Activated CD8-positive, alpha-beta memory T cell treated with anti-CD3 and anti-CD28 coated beads for 1 hour (primary cell): ENCODE measurements at places on chromosomes 12 and 14.

- DNase-seq: no peak
Measured at GRCh38 chr14:64459405-64460136, 5.7 kb upstream of the AKAP5 start.

DNA sequence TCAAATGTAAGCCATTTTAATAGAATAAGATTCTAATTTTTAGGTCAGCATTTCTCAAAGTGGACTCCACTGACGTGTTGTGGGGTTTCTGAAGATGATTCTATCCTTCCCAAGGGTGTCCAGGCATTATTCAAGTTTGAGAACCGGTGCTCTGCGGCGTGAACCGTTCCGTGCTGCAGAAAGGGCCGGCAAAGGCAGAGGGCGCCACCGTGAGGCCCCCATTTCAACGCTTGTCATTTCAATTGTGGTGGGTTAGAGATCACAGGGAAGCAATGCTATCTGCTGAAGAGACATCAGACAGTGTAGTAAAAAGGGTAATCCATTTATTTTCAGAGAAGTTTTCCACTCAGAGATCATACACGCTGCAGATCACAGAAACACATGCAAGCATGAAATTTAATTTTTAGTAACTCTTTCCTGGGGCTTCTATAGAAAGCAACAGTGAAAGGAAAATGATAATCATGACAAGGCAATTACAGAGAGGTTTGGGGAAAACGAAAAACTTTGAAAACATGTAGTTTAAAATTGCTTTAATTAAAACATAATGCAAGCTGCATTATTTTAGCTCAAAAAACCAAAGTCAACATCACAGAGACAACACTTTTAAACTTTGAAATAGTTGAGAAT, 201.7 kb downstream of the EXOC5 start:
- no peak for DNase-seq

DNA sequence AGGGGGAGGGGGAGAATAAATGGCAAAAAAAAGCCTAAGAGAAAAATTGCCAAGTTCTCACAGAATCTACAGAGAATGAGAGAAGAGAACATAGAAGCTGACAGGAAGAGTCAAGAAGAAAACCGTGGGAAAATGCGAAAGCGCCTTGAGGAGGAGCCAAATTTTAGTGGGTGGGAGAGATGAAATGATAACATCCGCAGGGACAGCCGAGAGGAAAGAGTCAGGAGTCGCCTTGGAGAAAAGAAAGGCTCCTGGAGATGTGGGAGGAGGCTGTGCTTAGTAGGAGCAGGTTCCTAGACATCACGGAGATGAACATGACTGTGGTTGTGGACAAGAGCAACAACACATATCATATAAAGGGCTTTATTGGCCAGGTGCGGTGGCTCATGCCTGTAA, 49.4 kb downstream of the PHLDA1 start:
- DNase-seq: no peak

- no peak for DNase-seq
Measured at GRCh38 chr12:56104815-56105608, 653 bp downstream of the PA2G4 start.

DNA sequence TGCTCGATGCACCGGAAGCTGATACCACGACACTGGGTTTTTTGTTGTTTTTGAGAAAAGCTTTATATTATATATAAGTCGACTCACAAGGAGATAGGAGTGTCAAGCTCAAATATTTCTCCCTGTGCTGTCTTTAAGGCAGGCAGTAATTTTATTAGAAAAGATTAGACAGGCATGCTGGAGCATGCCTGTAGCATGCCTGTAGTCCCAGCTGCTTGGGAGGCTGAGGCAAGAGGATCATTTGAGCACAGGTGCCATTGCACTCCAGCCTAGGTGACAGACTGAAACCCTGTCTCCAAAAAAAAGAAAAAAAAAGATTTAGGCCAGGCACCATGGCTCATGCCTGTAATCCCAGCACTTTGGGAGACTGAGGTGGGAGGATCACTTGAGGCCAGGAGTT, 51.8 kb downstream of the GNS start:
- no peak for DNase-seq

- DNase-seq: no peak
Measured at GRCh38 chr12:23948291-23948690, 1.2 kb downstream of the SOX5 start.

- DNase-seq: no peak
Measured at GRCh38 chr12:108612788-108613282, 15.0 kb upstream of the TMEM119 start.

DNA sequence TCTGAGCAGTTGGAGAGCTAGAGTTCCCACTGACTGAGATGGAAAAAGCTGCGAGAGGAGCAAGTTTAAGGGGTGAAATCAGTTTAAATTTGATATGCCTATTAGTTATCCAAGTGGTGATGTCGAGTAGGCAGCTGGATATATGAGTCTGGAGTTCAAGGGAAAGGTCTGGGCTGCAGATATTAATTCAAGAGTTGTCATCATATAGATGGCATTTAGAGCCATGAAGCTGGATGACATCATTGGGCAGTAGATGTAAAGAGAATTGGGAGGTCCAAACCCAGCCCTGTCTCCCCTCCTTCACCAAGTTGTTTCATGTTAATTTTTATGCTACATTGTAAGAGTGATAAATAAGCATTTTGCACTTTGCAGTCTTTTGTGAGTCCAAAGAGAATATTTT, 898.1 kb downstream of the GALC start:
- DNase-seq: no peak

DNA sequence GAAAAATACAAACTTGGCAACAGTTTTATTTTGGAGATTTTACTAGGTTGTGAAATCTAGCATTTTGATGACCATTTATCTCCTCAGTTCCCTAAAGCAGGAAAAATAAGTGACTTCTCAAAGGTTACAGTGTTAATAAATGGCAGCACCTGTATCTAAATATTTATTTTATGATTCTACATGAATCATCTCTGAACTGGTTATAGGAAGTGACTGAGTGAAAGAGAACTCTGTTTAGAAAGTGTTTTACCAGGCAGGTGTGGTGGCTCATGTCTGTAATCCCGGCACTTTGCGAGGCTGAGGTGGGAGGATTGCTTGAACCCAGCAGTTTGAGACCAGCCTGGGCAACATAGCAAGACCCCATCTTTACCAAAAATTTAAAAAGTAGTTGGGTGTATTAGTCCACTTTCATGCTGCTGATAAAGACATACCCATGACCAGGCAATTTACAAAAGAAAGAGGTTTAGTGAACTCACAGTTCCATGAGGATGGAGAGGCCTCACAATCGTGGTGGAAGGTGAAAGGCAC, 26.3 kb downstream of the MIPOL1 start:
- no peak for DNase-seq

DNA sequence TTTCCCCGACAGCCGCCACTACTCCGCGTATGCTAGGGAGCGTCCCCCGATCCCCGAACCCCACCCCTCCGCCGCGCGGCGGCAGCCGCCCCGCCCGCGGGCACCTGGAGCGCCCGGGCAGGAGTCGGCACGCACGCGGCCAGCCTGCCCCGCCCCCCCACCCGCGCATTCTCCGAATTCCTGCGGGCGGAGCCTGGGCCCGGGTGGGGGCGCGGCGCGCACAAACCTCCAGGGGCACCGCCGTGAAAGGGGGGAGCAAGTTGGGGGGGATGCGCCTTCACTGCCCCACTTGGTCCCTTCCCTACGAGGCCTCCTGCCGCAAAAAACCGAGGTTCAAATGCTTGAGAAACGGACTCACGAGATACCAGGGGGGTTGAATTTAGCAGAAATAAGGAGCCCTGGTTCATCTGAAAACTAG, 1.7 kb downstream of the AJUBA start:
- DNase-seq: no peak

DNA sequence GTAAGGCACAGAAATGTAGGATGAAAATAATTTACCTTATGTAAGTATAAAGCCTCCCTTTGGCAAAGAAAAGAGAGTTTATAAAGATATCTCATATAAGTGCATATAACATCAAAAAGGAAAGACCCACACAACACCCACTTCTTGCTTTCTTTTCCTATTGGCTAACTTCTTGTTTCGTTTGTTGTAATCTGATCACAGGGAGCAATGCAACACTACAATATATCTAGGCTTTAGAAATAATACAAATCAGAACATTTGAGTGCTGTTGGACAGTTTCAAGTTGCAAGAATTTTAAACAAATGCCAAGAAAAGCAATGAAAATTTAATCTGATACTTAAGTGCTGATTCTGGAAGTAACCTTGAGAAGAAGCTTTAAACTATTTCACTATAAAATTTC, 1.3 kb downstream of the FGD6 start:
- DNase-seq: no peak

DNA sequence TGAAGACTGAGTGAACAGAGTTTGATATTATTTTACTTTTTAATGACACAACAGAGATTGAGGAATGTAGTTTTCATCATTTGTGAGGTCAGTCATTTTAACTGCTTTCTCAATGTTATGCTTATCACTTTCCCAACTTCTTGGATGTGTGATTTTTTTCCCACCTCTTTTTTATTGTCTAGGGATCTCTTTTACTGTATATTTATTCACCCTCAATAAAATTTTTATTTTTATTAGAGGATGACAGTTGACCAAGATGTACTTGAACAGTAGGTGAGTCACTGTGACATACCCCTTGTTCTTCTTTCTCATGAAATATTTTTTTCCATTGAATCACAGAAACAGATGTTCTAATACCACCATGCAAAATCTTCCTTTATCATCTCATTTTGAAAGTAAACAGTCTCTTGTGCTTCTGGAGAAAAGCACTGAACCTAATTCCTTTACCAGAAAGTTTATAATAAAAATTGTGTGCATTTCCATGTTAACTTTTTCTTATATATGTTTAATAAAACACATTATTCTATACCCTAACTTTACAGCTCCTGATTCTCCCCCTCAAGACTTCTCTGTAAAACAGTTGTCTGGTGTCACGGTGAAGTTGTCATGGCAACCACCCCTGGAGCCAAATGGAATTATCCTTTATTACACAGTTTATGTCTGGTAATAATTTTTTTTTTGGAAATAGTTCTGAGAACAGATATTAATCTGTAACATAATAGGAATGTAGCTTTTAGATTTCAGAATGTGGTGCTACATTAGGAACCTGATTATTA, 65.9 kb downstream of the PTPRQ start:
- DNase-seq: no peak

DNA sequence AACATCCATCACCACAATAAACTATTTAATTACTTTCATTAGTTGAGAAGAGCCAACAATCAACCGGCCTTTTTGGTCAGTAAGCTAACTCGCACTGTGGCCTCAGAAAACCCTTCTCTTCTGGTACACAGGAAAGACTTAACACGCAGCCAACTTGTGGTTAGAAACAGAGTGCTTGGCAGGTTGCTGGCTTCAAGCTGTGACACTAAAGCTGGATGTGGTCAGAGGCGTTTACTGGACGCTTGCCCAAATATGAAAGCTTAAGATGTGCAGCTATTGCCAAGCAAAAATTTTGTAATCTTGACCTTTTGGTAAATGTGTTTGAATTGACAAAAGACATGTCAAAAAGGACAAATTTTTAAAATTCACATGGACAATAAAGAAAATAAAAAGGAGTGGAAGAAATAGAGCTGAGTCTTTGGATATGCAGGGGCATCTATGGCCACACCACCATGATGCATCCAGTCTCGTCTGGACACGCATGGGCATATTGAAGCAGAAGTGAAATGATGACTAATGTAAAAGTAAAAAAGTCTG, 2.6 kb upstream of the KLRK1 start:
- no peak for DNase-seq

DNA sequence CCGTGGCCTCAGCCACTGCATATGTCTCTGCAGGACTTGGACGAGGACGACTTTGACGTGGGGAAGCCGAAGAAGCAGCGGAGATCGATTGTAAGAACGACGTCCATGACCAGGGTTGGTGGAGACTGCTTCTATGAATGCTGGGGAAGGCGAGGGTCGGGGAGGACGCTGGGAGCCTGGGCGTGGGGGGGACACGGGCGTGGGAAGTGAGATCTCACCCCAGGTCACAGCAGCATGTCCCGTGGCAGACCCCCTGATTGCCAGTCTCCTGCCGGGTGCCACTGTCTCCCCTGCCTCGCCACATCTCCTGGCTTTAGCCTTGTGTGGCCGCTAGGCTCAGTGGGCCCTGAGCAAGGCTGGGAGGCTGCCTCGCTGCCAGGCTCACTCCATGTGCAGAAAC, 29.9 kb upstream of the TEX22 start:
- DNase-seq: no peak

GRCh38 chr14:104506461-104507253, 72.9 kb upstream of the C14orf180 start:
- DNase-seq: no peak

DNA sequence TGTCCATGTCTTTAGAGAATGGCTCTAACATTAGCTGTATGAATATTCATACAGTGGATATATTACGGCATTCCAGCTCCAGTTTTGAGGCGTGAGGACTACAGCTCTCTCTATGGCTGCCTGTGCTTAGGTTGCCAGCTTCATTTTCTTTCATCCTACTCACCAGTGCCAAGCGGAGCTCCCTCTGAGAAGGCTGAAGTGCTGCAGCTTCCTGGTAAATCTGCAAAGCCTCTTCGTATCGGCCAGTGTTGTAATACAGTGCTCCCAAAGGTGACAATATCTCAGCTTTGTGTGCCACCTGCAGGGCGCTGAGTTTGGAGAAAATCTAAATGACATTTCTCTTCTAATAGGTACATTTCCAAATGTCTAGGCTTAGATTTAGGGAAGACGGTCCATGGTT, 19.8 kb upstream of the OVCH1 start:
- DNase-seq: no peak

- DNase-seq: no peak
Measured at GRCh38 chr12:124512667-124513296, 54.6 kb downstream of the NCOR2 start.

DNA sequence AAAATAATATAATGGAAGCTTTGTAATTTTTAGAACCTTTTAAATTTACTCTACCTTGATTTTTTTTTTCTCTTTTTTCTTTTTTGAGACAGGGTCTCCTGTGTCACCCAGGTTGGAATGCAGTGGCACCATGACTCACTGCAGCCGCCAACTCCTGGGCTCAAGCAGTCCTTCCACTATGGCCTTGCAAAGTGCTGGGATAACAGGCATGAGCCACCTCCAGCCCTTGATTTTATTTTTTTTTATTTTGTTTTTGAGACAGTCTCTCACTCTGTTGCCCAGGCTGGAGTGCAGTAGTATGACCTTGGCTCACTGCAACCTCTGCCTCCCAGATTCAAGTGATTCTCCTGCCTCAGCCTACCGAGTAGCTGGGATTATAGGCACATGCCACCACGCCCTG, 65.3 kb upstream of the TRAF3 start:
- no peak for DNase-seq

DNA sequence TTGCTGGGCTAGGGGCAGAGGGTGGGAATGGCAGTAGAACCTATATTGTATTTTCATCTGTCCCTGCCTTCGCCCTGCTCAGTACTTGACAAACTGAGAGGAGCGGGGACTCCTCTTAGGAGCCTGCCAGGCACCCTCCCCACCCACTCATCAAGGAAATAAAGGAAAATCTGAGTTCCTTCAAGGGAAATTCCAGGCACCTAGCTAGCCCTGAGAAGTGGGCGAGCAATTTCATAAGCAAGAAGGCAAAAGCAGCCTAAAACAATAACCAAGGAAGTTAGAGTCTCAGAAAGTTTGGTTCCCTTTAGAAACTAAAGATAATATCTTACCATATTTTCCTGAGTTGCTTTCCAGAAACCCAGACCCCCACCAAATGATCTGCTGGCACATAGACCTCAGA, 10.6 kb upstream of the PLEKHD1 start:
- no peak for DNase-seq
